ENCODE measurements at places on chromosomes 11 and 22.

DNA sequence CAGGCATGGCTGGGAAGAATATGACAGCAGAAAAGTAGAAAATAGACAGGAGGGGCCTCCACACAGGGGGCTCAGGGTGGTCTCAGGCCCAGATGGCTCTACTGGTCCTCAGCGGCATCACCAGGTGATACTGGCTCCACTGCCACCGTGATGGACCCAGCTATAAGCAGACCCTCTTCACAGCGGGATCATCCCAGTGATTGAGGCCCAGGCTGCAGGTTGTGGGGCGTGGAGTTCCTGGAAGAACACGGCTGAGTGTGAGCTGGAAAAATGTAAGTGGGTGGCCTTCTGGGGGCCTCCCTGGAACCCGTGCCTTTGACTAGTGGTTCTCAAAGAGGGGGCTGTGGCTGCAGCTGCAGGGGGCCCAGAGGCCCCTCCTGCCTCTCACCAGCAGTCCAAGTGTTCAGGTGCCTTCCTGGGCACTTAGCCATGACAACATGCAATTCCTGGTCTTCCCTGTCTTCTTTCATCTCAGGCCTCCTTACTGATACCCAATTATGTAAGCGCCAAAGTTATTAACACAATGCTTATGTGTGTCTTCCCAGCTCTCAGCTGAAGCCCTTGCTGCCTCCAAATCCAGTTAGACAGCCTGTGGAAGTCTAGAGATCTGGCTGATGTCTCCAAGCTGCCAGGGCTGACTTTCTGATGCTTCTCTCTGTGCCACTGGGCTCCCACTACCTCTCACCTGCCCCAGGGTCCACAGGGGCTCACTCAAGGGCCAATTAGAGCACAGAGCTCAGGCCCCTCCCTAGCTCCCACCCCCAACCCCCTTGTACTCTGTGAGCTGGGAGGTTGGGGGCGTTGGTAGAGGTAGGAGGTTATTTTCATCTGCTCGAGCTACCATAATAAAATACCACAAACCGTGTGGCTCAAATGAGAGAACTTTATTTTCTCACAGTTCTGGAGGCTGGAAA is 110.1 kb upstream of the LMO1 start:
- H3K4me1 ChIP-seq = no peaks in the 10 kb centered on the region
- H3K27ac ChIP-seq = no peak overlapping the region
- no peaks in the 10 kb centered on the region for H3K36me3 ChIP-seq
- H3K4me3 ChIP-seq = no peak overlapping the region
- DNase-seq = no peak

DNA sequence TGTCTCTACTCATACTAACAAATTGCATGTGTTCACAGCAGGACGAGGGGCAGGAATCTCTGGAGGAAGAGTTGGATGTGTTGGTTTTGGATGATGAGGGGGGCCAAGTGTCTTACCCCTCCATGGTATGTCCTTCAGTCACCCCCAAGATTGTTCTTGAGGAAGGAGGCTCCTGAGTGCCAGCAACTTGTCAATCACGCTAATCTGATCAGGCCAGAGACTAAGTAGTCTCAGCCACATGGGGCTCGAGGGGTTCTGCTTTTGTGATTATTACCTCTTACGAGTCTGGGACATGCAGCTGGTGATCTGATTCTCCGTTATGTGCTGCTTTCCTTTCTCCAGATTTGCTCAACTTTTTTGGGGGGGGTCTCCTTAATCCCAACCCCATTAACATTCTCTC is 54.3 kb downstream of the CTNND1 start:
- DNase-seq = no peak
- H3K4me3 ChIP-seq = no peak overlapping the region
- H3K27ac ChIP-seq = peak overlapping the region; percentile 42

- no peak for DNase-seq
- H3K27ac ChIP-seq = no peak overlapping the region
- H3K36me3 ChIP-seq = no peaks in the 10 kb centered on the region
- H3K27me3 ChIP-seq = no peaks in the 10 kb centered on the region
- H3K4me3 ChIP-seq = no peak overlapping the region
- H3K4me1 ChIP-seq = no peaks in the 10 kb centered on the region
Observed at GRCh38 chr11:80849253-80849652, 1408.4 kb upstream of the TENM4 start.

GRCh38 chr11:1224491-1225385 is 1.9 kb downstream of the MUC5B start:
- H3K27ac ChIP-seq = no peak overlapping the region
- no peak overlapping the region for H3K4me3 ChIP-seq
- no peaks in the 10 kb centered on the region for H3K36me3 ChIP-seq
- DNase-seq = no peak

DNA sequence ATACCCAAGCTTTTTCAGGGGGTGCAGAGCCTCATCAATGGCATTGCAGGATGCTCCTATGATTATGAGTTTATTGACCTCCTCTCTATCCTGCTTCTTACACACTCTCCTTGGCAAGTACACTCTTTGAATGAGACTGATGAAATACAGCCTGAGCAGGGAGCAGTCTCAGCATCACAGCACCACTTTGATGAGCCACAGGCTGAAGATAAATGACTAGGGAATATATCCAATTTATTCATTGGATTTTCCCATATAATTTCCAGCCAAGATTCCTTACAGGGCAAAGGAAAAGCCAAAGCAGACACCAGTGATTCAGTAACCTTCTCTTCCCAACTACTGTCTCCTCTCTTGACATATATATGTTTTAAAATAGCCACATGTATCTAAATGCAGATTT is 79.2 kb downstream of the CASP12 start:
- no peaks in the 10 kb centered on the region for H3K27me3 ChIP-seq
- peaks cover 3% of the 10 kb centered on the region for H3K4me1 ChIP-seq
- H3K36me3 ChIP-seq = no peaks in the 10 kb centered on the region
- H3K4me3 ChIP-seq = no peak overlapping the region

DNA sequence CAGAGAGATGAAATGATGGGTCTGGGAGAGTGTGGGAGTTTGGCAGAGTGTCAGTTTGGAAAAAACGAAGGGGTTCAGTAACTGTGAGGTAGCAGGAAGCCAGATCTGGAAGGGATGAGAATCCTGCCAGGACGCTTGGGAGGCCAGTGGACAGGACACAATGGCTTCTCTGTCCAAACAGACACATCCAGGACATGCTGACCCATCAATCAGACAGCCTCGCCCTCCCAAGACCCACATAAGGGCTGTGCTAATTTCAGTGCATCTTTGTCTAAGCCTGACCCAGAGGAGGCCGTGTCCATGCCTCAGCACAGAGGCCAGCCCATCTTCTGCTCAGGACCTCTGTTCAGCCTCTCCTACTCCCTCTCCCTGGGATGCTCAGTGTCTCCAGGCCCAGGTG is 576.5 kb upstream of the B3GAT1 start:
- H3K4me1 ChIP-seq = no peaks in the 10 kb centered on the region
- no peaks in the 10 kb centered on the region for H3K36me3 ChIP-seq
- H3K27ac ChIP-seq = no peak overlapping the region
- H3K27me3 ChIP-seq = peaks cover 33% of the 10 kb centered on the region

DNA sequence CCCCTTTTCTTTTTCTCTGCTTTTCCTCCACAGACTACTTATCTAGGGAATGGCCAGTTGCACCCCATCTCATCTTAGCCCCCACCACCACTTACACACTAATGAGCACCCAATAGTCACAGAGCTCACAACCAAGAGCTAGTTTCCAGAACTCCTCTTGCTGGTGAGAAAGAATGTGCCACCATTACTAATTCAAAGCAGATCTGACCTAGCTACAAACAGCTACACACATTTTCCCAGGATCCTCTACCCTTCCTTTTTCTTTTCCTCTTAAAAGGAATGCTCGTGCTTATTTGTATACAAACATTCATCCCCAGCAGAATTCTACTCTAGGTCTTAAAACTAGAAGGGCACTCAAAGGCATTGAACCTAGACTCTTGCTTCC is 136.8 kb downstream of the CD44 start:
- peaks cover 6% of the 10 kb centered on the region for H3K36me3 ChIP-seq
- H3K27ac ChIP-seq = peak overlapping the region; percentile 59
- no peak overlapping the region for H3K4me3 ChIP-seq
- peaks cover 48% of the 10 kb centered on the region for H3K4me1 ChIP-seq

DNA sequence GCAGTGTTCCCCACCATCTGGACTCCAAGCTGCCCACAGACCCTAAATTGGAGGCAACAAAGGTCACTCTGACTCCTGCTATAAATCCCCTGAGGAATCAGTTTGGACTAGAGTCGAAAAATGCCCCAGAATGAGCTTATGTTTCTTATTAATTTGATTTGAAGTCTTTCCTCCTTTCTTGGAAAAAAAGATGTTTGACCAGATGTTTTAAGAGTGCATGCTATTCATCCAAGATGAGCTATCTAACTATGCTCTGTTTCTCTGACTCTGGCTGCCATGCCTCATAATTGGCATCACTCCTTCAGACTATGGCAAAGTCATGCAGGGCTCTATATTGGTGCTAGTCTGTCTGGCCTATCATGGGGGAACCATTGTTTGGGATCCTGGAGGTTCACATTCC is 174.0 kb downstream of the SPON1 start:
- no peak overlapping the region for H3K27ac ChIP-seq
- no peaks in the 10 kb centered on the region for H3K36me3 ChIP-seq
- no peaks in the 10 kb centered on the region for H3K27me3 ChIP-seq
- DNase-seq = no peak

- peaks cover 22% of the 10 kb centered on the region for H3K36me3 ChIP-seq
- H3K4me3 ChIP-seq = no peak overlapping the region
Observed at GRCh38 chr11:59659981-59660380, 8.9 kb downstream of the PATL1 start.

DNA sequence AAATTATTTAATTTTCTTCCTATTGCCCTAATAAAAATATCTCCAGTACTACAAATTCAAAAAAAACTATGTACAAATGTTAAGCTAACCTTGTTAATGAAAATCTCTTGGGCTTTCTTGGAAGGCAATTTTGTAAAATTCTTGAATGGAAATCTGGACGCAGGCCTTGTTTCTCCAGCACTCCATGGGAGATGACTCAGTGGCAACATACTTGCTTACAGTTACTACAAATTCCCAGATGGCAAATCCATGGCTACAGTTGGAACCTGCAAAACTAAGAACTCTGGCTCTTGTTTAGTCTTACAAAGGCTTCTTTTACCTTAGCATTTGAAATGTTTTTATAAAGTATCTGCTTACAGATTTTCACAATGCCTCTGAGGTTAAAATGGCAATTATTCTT is 725.2 kb downstream of the DLG2 start:
- H3K27me3 ChIP-seq = no peaks in the 10 kb centered on the region
- H3K4me3 ChIP-seq = no peak overlapping the region
- no peak for DNase-seq
- H3K4me1 ChIP-seq = no peaks in the 10 kb centered on the region

GRCh38 chr22:46060292-46061123 is 83.5 kb upstream of the WNT7B start:
- H3K27ac ChIP-seq = no peak overlapping the region
- DNase-seq = no peak
- peaks cover 29% of the 10 kb centered on the region for H3K4me1 ChIP-seq
- H3K4me3 ChIP-seq = no peak overlapping the region

GRCh38 chr11:61378713-61379313 is 13.6 kb upstream of the TMEM216 start:
- no peak overlapping the region for H3K27ac ChIP-seq
- peaks cover 15% of the 10 kb centered on the region for H3K36me3 ChIP-seq
- no peak overlapping the region for H3K4me3 ChIP-seq
- H3K4me1 ChIP-seq = peaks cover 1% of the 10 kb centered on the region
- H3K27me3 ChIP-seq = no peaks in the 10 kb centered on the region

DNA sequence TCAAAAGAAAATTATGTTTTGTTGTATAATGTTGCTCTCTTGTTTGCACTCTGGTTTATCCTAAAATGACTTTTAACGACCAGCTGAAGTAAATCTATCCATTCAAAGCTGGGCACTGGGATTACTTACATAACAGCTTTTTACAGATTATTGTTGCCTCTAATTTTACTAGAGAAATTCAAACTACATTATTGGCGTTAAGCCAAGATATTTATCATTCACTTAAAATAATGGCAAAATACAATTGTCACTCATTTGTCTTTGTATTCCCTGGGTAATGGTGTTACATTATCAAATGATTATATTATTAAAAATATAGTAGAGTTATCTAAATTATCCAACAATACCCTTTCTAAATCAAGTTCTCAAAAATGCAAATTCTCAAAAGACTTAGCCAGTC is 30.3 kb downstream of the DLG2 start:
- no peaks in the 10 kb centered on the region for H3K36me3 ChIP-seq
- no peak for DNase-seq

DNA sequence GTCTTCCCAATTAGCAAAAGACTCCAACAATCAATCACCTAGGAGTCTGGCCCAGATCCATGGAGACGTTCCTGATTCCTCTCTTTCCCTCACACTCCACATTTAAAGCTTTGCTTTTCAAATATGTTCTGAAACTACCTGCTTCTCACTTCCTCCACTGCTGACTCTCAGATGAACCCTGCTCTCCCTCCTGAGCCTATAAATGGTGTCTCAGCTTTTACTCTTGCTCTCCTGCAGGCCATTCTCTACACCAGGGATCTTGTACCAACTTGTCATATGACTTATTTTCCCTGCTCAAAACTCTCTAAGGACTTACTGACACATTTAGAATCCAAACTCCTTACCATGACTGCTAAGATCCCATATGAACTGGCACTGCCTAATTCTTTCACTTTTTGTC is 138.4 kb upstream of the DDI1 start:
- H3K4me3 ChIP-seq = no peak overlapping the region
- no peak for DNase-seq
- H3K27me3 ChIP-seq = no peaks in the 10 kb centered on the region
- no peaks in the 10 kb centered on the region for H3K36me3 ChIP-seq
- H3K27ac ChIP-seq = no peak overlapping the region

GRCh38 chr11:108135845-108136544 is 14.6 kb downstream of the ACAT1 start:
- peaks cover 21% of the 10 kb centered on the region for H3K4me1 ChIP-seq
- no peak overlapping the region for H3K4me3 ChIP-seq

GRCh38 chr11:113351480-113351879 is 36.1 kb upstream of the ANKK1 start:
- H3K36me3 ChIP-seq = peaks cover 61% of the 10 kb centered on the region
- H3K4me3 ChIP-seq = no peak overlapping the region
- no peak for DNase-seq
- no peaks in the 10 kb centered on the region for H3K4me1 ChIP-seq
- no peak overlapping the region for H3K27ac ChIP-seq
- H3K27me3 ChIP-seq = no peaks in the 10 kb centered on the region

GRCh38 chr11:9765320-9766101 is 101.6 kb downstream of the SWAP70 start:
- no peak overlapping the region for H3K4me3 ChIP-seq
- H3K27me3 ChIP-seq = no peaks in the 10 kb centered on the region

GRCh38 chr11:85896876-85897275 is 41.7 kb downstream of the CCDC83 start:
- H3K4me3 ChIP-seq = no peak overlapping the region
- DNase-seq = no peak
- no peaks in the 10 kb centered on the region for H3K27me3 ChIP-seq

DNA sequence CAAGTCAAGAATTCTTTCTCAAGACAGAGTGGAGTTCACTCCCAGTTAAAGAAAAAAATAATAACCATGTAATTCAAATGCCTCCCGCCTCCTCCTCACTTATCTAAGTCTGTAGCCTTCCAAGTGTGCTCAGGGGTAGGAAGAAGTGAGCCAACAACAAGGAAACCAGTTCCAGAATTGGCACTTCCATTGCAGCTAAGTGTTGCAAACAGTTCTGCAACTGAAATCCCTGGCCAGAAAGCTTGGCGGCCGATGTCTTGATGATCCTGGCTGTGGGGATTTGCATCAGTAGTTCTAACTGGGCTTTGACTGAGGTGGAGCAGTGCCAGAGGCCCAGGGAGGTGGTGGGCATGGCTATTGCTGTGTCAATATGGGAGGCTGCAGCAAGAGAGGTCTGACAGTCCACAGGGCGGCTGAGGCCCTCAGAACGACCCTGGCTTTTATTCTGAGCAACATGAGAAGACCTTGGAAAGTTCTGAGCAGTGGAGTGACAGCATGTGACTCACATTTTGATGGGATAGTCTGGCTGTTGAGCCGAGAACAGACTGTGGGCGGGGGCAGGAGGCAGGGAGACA is 19.2 kb downstream of the DHCR7 start:
- DNase-seq = no peak
- no peaks in the 10 kb centered on the region for H3K27me3 ChIP-seq
- peaks cover 10% of the 10 kb centered on the region for H3K4me1 ChIP-seq
- no peaks in the 10 kb centered on the region for H3K36me3 ChIP-seq
- H3K27ac ChIP-seq = no peak overlapping the region

All from activated naive CD8-positive, alpha-beta T cell treated with anti-CD3 and anti-CD28 coated beads for 36 hours (primary cell).